ENCODE measurements at places on chromosomes 3 and 15.

GRCh38 chr3:67447393-67447792, 207.0 kb downstream of the SUCLG2 start:
- no peak for DNase-seq

DNA sequence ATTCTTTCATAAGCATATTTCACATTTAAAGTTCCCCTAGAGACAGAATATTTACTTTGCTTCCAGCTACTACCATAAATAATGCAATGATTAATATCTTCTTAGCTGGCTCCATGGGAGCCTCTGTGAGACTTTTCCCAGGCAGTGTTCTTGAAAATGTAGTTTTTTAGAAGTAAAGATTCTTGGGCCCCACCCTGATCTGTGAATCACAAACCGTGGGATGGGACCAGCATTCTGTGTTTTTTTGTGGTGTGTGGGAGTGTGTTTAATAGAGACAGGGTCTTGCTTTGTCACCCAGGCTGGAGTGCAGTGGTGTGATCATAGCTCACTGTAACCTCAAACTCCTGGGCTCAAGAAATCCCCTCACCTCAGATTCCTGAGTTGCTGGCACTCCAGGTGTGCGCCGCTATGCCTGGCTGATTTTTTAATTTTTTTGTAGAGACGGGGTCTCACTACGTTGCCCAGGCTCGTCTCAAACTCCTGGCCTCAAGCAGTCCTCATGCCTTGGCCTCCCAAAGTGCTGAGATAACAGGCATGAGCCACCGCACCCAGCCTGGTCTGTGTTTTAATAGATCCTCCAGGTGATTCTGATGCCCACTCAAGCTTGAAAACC, 83.0 kb downstream of the KLHL25 start:
- DNase-seq, result no peak

DNA sequence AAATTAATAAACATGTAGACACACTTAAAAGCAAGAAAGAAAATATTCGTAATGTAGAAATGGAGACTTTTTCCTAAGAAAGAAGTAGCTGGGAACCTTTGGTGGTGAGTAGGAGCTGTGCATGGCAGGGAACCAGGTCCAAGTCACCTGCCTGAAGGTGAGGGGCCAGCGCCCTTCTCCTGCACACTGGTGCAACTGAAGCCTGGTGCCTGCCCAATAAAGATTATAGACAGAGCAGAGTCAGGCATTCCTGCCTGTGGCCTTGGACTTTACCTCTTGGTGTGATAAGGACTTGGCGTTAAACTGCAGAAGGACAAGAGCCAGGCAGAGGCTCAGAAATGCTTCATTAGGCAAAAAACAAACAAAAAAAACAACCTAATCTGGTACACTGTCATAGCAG, 14.2 kb downstream of the CFAP91 start:
- DNase-seq, result no peak

DNA sequence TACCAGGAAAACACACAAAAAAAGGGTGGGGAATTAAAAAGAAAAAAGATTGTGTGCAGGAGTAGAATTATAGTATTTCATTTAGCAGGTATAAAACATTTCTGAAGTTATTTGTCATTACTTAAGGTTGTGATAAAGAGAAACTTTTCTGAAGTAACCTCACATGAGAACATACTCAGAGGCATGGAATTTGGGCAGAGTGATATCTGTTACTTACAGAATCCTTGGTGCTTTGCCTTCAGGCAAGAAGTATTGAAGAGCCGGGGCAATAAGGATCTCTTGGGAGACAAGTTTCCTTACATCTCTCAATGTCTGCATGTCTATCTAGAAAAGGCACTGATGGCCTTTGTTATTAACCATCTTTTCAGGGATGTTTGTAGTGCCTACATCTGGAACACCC, 179.7 kb upstream of the ROBO1 start:
- no peak for DNase-seq

GRCh38 chr3:53890726-53891475, 758 bp downstream of the SELENOK start:
- peak; percentile 31 for DNase-seq

DNA sequence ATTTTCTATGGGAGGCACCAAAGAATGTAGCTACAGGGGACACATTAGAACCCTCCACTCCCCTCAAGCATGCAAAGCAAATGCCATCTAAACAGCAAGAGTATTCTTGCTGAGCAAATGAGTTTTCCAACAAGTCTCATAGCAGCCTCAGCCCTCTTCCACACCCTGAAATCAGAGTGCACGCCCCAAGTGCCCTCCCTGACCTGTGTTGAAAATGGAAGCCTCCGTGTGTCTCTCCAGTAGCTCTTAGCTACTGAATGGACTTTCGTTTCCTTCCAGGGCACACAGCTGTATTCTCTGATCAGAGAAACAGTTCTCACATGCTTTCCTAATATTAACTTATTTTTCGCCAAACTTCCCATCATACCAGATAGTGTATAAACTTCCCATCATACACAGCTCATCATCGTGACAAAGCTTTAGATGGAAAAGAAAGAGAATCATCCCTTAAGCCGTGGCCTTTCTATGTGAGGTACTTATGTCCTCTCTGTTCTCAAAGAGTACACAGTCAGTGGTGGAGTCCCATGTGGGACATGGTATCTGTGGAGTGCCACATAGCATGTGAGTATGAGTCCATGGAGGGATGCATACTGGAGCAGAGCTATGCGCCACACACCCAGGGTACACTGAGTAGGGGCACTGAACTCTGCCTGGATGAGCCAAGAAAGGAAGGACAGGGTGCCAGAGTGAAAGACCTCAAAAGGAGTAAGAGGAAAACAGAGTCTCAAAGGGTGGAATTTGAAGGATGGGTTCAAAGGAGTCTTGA, 434.5 kb downstream of the MCTP2 start:
- no peak for DNase-seq

DNA sequence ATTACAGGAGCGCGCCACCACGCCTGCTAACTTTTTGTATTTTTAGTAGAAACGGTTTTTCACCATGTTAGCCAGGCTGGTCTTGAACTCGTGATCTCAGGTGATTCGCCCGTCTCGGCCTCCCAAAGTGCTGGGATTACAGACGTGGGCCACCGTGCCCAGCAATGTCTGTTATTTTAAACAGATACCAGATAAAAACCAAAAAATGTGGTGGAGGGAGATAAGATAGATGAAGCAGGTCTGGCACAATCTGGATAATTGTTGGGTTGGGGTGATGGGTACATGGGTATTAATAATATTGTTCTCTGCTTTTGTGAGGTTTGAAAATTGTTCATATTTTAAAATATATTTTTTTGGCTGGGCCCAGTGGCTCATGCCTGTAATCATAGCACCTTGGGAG, 4.7 kb downstream of the RNF111 start:
- DNase-seq, result no peak

DNA sequence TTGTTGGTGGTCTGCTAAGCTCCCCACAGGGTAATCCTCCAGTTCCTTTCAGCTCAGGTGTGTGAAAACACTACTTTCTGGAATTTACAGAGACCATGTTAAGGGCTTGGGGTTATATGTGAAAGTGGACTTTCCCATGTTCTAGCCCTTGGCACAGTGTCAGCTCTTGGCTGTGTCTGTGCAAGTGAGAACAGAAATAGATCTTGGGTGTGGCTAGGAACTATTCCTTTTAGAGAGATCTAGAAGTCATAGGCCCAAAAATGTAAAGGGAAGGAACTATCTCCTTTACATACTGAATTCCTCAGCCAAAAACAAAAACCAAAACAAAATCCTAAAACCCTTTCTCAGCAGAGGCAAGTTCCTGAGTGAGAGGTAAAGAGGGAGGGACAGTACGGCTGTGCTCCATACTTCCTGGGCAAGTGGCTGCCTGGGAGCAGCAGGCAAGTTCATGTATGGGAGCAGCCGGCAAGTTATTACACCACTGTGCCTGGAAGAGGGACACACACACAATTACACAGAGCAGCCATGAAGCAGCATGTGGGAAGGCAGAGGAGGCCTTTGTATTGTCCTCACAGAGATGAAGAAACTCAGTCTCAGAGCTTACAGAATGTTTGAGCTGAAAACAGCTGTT, 19.9 kb upstream of the C3orf62 start:
- DNase-seq, result no peak

GRCh38 chr3:124282751-124283651, 291.1 kb upstream of the ROPN1 start:
- DNase-seq, result no peak

DNA sequence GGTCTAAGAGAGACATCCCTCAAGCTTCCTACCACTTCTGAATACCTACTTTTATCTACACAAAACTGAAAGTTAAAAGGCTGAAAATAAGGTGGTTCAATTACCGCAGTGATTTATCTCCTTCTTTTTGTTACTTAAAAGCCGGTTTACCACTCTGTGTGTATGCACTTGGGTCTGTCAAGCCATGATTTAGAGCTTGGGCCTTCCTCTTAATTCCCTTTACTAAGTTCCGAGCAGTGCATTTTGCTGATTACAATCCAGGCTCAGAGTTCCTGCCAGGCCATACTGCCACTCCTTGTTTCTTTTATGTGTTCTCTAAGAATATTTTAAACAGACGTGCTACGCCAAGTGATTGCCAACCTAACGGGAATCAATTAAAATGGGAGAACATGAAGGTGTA, 16.5 kb downstream of the KCTD6 start:
- DNase-seq, result no peak

- peak; percentile 19 for DNase-seq
Observed at GRCh38 chr15:101501703-101502373, 12.3 kb upstream of the PCSK6 start.

DNA sequence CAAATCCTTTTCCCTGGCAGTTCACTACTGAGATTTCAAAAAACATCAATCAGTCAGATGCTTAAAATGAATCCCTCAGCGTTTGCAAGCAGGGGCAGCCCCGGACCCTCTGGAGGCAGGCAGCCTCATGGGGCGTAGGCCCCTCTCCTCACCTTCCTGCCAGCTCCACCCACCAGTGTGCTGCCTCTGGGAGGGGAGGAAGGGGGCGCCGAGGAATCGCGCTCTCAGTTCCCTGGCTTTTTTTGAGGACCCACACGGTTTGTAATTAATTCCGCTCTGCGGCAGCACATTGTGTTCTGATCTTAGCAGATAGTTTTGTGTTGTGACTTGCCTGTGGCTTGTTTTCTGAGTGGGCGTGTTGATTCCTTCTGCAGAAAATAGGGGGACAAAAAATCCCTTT, 159.9 kb downstream of the KLF13 start:
- no peak for DNase-seq

- DNase-seq, result no peak
Observed at GRCh38 chr3:87203809-87204208, 23.3 kb upstream of the CHMP2B start.

GRCh38 chr3:74426571-74426970, 187.9 kb downstream of the CNTN3 start:
- DNase-seq, result no peak

DNA sequence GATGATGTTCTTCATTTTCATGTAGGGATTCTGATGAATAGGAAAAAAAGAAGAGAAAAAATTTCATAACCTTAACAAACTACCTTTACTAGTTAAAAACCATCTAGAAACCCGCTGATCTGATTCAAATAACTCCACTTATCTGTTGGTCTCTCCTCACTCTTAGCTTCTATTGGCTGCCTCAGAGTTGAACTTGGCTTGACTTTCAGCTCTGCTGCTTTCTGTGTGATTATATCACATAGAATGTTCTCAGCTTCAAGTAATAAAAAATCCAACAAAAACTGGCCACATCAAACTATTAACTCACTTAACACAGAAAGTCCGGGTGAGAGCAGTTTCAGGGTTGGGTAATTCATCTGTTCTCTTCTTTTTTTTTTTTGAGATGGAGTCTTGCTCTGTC, 126.8 kb upstream of the RASGRP1 start:
- DNase-seq, result no peak

- DNase-seq, result no peak
Observed at GRCh38 chr3:155423526-155424322, 130.2 kb upstream of the STRIT1 start.

GRCh38 chr3:37858742-37859141, 2.9 kb upstream of the CTDSPL start:
- DNase-seq, result no peak

DNA sequence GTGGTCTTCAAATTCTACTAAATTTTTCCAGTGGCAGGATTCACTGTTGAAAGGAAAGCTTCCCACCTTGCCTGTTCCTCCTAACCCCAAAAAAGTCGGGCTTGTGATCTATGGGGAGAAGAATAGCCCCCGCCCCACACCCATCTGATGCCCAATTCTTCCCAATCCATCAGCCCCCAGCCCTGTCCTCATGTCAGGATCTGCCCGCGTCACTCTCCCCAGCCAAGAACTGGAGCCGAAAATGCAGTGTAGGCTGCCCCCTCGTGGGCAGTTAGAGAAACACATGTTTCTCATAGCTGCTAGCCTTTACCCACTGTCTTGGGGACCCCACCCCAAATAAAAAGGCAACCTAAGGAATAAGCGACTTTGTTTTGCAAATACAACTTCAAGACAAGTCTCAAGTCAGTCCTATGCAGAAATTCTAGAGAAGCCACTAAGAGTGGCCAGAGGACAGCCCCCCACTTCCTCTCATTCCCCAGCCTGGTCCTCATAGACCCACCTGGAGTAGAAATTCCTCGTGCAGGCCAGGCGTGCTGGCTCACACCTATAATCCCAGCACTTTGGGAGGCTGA, 13.0 kb upstream of the CSK start:
- no peak for DNase-seq

DNA sequence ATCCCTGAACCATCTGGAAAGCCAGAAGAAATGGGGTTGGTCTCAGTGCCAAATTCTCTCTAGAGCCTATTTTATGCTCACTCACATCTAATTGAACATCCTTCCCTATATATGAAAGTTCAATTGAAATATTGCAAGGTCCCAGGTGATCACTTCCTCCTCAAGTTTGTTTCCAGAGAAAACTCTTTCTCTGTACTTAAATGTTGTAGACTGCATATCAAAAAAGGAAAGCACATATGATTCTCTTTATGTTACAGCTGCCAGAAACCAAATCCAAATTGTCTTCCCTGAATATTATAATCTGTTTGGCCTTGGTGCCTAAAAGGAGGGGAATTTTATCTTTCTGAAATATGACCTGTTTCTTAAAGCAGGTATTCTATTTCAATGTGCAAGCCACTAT, 93.3 kb downstream of the SHOX2 start:
- no peak for DNase-seq

- no peak for DNase-seq
Observed at GRCh38 chr3:119350114-119350513, 55.9 kb downstream of the ARHGAP31 start.

GRCh38 chr15:59946084-59946483, 58.0 kb upstream of the FOXB1 start:
- no peak for DNase-seq

- no peak for DNase-seq
Observed at GRCh38 chr3:69770219-69770618, 31.0 kb downstream of the MITF start.

DNA sequence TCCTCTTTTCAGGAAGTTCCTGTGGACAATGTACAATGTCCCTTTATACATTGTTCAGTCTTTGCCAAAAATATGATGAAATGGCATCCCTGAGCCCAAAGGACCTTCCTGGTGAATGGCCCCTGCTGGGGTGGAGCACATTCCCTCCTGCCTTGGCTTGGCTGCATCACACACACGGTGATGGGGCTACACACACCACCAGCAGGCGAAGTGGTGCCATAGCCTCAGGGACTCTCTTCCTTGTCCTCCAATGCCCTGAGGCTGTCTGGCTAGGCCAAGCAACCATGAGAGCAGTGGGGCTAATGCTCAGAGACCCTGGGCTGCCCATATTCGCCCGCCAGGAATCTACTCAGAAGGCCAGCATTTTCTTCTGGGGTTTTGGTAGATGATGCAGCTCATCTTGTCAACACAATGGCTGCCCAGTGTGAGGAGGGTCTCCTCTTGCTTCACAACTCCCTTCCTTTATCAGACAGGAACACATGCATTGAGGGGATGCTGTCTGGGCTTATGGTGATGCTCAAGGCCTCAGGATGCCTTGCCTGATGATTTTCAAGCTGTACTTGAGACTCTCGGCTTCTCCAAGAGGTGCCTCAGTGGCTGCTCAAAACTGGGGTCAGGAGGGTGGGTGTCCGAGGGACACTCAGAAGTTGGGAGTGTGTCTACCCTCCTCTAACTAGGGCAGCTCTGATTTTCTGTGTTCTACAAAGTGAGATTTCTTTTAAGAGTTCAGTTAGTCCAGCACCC, 40.9 kb upstream of the EPHB1 start:
- no peak for DNase-seq
